ENCODE measurements at places on chromosomes 2 and 18.

DNA sequence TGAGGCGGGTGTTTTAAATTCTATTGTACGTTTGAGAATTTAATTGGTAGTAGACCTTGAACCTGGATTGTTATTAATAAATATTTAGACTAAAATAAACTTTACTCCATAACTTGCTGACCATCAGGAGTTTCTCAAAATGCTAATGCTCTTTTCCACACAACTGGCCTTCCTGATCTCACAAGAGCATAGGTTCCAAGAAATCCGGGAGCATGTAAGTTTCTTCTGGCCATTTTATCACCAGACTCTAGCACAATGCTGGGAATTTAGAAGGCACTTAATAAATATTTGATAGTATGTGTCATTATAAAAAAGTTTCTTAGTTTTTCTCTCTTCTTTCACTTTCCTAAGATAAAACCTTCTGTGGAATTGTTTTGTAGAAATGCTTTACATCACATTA lies 2047.1 kb downstream of the SUCLG1 start:
- DNase-seq = no peak

- DNase-seq = no peak
Measured at GRCh38 chr2:237300739-237301138, 113.2 kb downstream of the COL6A3 start.

- DNase-seq = no peak
Measured at GRCh38 chr18:78732273-78733210, 247.1 kb upstream of the SALL3 start.

DNA sequence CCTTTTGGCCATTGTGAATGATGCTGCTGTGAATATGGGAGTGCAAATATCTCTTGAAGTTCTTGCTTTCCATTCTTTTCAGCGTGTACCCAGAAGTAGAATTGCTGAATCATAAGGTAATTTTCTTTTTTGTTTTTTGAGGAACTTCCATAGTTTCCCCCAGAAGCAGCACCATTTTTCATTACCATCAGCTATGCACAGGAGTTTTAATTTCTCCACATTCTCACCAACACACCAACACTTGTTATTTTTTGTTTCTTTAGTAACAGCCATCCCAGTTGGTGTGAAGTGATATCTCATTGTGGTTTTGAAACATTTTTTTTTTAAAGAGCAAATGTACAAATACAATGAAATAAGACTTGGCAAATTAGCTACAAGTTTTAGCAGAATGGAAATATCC lies 21.3 kb downstream of the POU3F3 start:
- DNase-seq = no peak

DNA sequence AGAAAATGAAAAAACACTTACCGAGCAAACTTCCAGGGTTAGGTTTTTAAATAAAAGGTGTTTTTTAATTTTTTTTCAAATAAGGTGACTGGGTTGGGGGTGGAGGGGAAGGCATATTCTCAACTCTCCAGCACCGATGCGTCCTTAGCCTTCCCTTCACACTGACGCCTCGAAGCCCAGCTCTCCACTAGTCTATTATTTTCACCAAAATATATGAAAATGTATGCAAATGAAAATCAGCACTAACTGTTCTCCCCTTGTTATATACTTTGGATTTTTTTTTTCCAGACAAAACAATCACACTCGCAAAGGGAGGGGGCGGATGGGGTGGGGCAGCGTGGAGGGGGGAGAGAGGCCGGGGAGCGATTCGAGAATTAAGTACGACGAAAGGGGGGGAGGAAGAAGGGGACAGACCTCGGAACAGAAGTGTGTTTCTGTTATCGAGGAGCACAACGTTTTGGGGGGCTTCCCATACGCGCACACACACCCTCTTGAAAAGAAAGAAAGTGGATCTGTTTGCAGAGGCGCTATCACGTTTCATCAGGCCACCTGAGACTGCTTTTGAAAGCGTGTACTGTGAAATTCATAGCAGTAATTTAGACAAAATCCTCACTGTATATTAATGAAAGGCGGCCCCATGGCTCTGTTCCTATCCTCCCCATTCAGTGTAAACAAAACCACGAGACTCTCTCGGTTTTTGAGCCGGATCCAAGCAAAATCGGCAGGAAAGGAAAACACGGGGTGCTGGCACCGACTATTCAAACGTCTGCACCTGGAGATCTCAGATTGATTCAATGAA lies 2.4 kb upstream of the POU3F3 start:
- DNase-seq = no peak

- DNase-seq = no peak
Measured at GRCh38 chr2:141899740-141900139, 231.1 kb downstream of the LRP1B start.

DNA sequence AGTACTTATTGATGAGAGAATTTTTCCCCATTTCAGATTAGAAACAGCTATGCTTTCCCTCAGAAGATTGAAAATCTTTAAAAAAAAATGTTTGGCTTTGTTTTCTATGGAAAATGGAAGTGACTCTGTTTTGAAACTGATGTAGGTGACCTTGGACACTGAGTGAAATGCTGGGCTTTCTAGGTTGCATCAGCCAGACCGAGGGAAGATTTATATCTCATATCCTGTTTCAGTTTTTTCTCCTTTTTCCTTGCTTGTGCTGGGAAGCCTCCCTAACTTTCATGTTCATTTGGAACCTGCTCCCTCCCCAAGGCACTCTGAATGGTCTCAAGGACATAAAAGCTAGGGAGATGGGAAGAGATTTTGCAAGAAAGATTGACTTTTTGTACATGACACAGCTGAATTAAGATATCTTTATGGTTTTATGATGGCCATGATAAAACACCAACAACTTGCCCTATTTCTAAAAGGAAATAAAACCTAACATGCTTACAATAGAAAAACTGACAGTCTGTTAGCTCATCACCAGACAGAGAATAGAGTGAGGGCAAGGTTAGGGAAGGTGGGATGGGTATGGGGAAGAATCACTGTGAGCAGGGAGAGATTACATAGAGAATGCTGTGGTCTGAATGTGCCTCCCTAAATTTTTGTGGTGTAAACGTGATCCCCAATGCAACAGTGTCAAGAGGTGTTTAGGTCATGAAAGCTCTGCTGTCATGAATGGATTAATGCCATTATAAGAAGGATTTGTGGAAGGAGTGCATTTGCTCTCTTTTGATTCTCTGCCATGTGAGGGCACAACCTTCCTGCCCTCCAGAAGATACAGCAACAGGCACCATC lies 249.7 kb downstream of the TPGS2 start:
- no peak for DNase-seq

- no peak for DNase-seq
Measured at GRCh38 chr2:159617100-159617499, 752 bp upstream of the BAZ2B start.

DNA sequence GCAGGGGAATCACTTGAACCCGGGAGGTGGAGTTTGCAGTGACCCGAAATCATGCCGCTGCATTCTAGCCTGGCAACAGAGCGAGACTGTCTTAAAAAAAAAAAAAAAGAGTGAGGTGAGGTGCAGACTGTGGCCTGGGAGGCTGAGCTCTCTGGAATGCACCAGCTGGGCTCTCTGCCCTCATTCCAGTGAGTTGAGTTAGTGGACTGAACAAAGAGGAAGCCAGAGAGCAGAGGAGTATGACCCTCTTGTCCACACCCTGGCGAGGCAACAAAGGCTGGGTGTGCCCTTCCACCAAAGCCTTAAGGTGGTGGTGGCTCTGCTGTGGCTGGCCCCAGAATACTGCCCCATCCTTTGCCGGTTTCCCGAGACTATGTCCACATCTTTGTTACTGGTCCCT lies 71.3 kb upstream of the ACKR3 start:
- DNase-seq = no peak

- no peak for DNase-seq
Measured at GRCh38 chr2:223068071-223068470, 16.1 kb downstream of the KCNE4 start.

GRCh38 chr2:144132357-144132756 lies 387.6 kb downstream of the ZEB2 start:
- no peak for DNase-seq

DNA sequence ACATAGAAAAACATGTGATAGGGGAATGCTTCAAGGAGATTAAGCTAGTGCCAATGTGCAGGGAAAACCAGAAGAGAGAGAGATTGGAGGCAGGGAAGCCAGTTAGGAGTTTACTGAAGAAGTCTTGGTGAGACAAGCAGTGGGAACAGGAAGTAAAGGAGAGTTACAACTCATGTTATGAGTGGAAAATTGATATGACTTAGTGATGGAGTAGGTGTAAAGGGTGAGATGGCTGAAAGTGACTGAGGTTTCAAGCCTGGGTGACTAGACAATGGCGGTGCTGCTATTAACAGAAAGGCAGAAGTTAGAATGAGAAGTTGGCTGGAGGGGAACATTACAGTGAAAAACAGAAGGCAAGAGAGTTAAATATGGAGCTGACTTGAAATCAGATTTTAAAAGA lies 16.5 kb downstream of the DOK1 start:
- no peak for DNase-seq

Measured in activated CD8-positive, alpha-beta memory T cell treated with anti-CD3 and anti-CD28 coated beads for 4 hours (primary cell).